ENCODE measurements at places on chromosomes 4 and X.

- DNase-seq, result peak; percentile 32
Measured at GRCh38 chrX:153381684-153382532, 19.2 kb downstream of the PNMA6E start.

DNA sequence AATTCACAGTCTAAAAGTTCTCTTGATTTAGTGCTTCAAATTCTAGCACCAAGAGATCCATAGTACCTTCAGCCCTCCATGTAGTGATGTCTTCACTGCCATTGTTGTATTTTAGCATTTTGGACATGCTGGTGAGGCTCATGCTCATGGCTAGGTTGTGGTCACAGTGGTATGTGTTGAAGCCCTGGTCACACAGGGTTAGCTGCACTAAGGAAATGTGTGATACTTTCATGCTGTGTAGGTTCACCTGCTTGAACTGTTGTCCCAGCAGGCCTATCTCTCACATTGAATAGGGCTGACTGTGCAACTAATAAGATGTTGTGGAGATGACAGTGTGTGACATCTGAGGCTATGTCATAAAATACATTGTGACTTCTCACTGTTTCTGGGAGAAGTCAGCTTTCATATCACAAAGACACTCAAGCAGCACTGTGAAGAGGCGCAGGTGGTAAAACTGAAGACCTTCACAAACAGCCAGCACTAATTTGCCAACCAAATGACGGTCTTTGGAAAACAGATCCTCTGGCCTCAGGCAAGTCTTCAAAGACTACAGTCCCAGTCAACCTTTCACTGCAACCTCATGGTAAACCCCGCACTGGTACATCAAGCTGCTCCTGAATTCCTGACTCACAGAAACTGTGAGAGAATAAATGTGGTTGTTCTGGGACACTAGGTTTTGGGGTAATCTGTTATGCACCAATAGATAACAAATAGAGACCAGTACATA lies 17.4 kb upstream of the ADH4 start:
- DNase-seq, result no peak

DNA sequence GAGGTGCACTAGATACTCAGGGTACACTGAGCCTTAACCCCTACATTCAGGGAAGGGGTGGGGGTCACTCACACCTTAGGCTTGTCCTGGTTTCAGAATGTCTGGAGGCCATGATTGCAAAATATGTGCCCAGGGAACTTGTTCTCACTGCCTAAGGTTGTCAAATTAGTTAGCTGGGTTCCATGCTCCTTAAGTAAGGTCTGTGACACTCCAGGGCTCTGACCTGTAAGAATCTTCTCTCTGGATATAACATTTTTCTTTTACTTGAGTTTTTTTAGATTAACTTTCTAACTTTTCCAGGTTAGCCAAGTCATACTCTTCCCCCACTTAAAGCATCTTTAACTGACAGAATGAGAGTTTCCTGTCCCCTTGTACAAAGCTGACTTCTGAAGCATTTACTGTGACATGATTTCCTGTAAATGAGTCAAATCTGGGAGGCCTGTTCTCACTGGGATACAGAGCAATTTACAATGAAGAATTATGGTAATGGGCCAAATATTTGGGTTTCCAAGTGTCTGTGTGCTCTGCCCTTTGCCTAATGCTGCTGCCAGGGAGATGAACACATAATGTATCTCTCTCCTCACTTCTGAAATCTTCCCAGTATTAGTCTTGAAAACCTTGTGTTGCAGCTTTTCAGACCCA lies 101.7 kb downstream of the GATB start:
- no peak for DNase-seq

DNA sequence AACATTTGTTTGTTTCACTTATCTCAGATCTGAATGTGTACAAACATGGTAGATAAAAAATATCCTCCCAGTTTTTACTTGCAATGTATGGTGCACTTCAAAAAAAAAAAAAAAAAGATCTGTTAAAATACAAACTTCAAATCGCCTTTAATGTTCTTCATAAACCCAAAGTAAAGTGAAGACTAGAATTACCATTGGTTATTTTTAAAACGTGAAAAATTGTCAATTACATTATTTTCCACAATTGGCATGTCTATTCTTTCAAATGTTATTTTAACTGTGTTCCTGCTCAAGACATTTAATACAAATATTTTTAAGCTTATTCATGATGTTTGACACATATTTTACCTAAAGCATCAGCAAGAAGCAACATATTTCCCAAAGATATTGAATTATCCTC lies 5.0 kb downstream of the NKX6-1 start:
- DNase-seq, result no peak

DNA sequence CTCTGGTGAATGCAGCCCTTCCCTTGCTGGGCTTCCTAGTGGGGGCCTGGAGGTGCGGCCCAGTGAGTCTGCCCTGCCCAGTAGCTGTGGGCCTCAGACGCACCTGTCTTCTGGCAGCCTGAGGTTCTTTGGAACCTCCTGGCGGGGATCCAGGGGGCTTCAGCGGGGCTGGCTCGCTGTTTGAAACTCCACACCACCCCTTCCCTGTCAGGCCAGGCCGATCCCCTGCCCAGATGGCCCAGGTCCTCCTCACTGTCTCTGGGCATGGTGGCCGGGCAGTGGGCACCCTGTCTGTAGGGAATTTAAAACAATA lies 10.7 kb upstream of the NKX1-1 start:
- no peak for DNase-seq

GRCh38 chr4:76622126-76622525 lies 187.1 kb downstream of the SHROOM3 start:
- DNase-seq, result no peak

DNA sequence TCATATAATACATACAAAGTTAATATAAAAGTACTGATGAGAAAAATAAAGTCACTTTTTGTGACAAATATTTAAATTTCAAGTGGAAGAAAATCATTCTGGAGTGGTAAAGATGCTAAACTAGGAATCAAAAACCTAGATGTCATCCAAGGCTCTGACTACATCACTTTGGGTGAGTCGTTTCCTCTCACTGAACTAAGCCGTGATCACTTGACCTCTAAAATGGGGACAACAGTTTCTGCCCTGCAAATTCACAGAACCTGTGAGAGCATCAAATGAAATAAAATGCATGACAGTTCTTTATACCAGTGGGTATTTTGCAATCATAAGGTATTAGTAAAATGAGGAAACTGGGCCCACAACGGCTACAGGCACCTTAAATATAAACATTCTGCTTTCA lies 63.8 kb downstream of the PRDM5 start:
- no peak for DNase-seq

DNA sequence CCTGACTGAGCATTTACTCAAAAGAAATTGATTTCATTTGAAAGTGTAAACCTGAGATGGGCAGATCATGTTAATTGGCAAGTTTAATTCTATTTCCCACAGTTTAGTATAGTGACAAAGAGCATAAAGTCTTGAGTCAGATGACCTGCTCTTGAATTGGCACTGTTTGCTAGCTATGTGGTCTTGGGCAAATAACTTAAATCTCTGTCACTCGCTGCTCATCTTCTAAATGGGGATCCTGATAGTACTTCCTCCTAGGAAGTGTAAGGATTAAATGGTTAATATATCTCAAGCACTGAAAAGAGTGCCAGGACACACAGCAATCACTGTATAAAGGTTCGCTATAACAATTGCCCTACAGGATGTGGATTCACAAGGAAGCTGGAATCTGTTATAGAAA lies 242.8 kb upstream of the JADE1 start:
- no peak for DNase-seq

DNA sequence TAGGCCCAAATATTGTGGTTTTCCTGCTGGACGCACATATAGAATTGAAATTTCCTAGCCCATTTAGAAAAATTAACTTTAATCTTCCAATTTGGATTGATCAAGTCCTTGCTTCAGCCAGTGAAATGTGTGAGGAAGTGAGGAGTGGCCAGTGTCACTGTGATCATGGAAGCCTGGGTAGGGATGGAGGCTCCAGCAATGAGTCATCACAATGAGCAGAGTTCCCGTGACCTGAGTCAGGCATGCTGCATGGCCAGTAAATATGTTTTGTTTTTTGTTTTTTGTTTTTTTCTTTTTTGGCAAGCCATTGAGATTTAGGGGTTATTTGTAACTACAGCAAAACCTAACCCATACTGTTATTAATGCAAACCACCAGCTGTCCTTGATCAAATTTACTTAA lies 52.1 kb downstream of the IDS start:
- no peak for DNase-seq

- no peak for DNase-seq
Measured at GRCh38 chrX:73126240-73126639, 46.9 kb upstream of the PABPC1L2A start.

DNA sequence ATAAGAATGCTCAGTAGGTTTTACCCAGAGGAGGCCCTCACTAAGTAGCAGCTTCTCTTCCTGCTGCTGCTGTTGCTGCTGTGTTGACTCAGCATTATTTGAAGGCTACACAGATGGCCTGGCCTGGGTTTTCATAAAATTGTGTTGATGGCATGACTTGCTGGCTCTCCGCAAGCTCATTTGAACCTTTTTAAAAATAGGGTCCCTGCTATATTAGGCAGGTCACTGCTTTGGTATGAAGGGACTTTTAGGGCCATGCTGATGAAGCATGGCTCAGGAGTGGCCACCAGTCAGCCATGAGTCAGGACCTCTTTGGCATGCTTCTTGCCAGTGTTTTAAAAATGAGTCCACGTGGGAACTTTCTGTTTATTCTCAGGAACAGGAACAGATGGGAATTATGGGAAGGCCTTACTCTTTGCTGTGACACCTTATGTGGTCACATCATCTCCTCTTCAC lies 128.7 kb downstream of the MID1IP1 start:
- DNase-seq, result no peak

DNA sequence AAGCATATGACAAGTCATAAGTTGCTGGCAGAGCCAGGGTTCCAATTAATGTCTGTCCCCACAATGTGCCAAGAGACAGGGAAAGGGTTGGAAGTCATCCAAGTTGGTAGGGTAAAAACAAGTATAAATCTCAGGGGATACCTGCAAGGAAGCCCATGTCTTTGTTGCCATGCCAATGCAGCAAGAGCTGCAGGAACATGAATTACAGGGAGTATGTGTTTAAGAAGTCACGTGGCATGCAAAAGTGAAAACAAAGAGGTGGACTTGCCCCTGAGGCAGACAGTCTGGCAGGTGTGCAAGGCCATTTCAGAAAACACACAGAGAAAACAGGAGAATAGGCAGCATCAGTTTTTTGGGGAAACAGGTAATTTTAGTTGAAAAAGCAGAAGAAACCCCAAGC lies 29.4 kb downstream of the C4orf51 start:
- DNase-seq, result no peak

DNA sequence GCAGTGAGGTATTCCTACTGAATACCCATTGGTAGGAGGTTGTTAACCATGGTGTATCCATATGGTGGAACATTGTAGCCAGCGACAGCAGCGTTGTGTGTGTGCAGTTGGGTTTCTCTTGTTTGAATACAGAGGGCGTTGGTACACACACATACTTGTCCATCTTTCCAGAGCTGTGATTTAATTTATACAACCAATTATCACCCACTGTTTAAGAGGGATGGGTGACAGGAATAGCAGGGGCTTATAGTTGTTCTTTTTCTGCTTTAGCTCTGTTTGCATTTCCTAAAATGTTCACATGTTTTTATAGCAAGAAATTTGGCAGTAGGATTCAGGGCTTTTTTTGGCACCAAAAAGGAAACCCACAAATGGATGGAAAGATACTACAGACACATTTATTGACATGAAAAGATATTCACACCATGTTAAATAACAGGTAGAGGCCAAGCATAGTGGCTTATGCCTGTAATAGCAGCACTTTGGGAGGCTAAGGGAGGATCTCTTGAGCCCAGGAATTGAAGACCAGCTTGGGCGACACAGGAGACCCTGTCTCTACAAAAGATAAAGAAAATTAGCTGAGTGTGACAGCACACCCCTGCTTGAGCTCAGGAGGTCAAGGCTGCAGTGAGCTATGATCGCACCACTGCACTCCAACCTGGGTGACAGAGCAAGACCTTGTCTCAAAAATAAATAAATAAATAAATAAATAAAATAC lies 60.6 kb downstream of the TNIP2 start:
- no peak for DNase-seq

DNA sequence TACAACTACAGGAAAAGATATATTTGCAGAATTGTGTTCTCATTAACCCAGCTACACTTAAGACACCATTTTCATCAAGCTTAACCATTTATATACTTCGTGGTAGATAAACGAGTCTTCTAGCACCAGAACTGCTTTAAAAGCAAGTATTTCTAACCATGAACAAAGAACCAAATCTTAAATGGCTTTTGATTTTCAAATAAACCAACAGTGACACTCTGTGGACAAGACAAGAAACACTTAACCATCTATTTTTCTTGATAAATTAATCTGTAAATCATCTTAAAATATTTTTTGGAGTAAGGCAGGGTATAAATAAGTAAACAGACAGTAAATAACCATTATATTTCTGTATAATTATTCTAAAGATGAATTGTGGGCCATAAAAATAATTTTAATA lies 10.2 kb downstream of the BEND2 start:
- no peak for DNase-seq

GRCh38 chr4:18051281-18051680 lies 29.7 kb upstream of the LCORL start:
- no peak for DNase-seq

- no peak for DNase-seq
Measured at GRCh38 chrX:16023790-16024734, 99.3 kb upstream of the GRPR start.

- no peak for DNase-seq
Measured at GRCh38 chr4:15349531-15349935, 78.3 kb upstream of the C1QTNF7 start.

- no peak for DNase-seq
Measured at GRCh38 chr4:136829280-136829679, 703.0 kb downstream of the PCDH18 start.

- no peak for DNase-seq
Measured at GRCh38 chr4:72375073-72375736, 193.8 kb downstream of the ADAMTS3 start.

GRCh38 chrX:132957211-132958090 lies 978 bp downstream of the HS6ST2 start:
- DNase-seq, result no peak

DNA sequence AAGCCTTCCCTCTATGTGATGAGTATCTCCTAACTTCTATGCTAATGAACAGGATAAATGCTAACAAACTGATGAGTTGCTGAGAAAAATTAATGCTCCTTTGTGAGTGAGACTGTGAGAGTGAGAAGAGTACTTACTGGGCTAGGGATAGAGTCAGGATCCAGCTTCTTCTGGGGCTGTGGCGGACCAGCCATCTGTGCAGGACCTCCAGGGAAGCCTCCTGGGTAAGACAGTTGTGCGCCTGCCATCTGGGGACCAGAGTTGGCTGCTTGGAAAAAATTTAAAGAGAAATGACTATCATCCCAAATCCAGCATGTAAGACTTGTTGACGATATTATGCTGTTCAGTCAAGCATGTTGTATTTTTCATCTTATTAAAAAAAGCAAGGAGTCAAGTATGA lies 21.0 kb downstream of the SEC24D start:
- no peak for DNase-seq

GRCh38 chr4:47647544-47647943 lies 162.5 kb downstream of the ATP10D start:
- DNase-seq, result no peak
